ENCODE measurements at places on chromosomes 5 and 9.

DNA sequence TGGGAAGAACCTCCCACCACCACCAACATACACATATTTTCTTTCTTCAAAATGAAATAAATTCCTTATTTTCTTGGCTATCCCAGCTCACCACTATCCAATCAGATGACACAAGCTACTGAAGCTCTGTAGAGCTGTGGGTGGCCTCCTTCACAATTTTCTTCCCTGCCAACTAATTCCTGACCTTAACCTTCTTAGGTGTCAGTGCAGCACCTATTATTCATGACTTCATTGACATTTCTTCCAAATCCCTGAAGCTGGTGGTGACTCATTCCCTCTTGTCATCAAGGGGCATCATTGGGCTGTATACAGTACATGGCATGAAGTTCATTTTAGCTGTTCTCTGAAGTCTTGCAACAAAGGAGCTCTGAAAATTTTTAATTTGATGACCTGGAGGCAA, 42.0 kb upstream of the ADRA1B start:
- DNase-seq: no peak

DNA sequence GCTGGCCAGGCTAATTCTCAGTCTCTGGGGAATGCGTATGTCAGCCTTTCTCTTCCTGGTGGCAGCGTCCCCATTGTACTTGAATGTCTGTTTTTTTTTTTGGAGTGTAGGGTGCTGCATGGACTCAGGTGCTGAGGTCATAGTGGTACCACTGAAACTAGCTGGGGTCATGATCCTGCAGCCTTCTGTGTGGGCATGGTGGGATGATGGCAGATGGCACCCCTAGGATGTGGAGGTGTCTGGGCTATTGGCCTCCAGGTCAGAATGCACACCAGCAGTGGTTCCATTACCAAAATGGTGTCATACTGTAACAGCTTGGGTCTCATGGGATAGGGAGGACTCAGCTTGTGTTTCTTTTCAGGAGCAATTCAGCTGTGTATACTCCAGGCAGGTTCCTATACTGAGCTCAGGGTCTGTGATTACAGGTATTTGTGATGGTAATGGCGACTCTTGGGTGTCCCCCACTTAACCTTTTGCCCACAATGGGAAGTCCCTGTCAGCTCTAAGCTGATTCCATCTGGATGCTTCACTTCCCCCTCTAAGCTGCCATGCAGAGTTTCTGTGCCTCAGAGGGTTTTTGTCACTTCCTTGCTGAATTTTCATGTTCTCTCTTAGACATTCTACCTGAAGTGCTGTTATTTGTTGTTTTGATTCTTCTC, 17.9 kb downstream of the HSD17B4 start:
- DNase-seq: no peak

DNA sequence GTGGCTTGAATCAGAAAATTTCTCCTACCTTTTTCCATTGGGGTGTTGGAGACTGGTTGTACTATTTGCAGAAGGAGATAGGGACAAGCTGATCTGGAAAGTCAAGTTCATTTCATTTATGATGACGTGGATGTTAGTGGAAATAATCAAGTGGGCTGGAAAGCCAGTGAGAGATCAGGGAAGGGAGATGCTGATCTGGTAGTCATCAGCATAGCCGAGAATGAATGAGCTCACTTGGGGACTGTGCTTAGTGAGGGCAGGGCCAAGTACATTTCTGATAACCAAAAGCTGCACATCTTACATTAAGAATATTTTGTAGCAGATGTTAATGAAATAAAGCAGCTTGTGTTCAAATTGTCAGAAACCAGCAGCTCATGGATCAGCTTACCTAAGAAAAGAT, 12.1 kb downstream of the MAN2A1 start:
- no peak for DNase-seq

- no peak for DNase-seq
Observed at GRCh38 chr9:95080961-95081647, 236.4 kb downstream of the FANCC start.

DNA sequence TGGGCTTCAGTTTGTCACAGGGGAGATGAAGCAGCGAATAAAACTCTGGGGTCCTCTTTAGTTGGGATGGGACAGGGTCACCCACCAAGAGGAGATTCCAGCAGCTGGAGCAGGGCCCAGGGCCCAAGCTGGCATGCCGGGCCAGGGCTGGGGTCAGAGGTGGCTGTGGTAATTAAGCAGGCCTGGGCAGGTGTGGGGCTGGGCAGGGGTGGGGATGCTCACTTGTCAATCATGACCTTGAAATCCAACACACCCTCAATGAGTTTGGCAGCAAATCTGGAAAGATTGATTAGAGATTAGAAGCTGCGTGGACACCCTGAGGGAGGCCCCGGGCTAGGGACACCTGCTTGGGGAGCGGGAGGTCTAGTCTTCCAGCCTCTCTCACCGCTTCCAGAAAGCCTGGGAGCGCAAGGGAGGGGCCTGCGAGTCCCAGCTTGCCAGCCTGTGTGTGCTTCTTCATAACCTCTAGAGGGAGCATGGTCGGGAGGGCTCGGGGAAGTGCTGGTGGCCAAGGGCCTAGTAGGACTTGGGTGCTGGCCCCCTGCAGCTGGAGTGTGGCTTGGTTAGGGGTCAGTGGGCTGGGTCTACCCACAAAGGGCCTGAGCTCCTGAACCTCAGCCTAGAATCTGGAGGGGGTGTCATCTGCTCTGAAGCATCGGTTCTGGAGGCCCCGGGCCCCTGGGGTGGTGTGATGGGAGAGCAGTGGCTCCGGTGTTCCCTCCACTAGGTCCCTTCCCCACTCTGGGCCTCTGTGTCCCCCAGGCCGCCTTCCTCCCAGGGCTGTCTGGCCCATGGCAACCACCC, 7.6 kb downstream of the CRAT start:
- DNase-seq: peak; percentile 50

GRCh38 chr9:82152181-82152580, 163.6 kb downstream of the SPATA31D1 start:
- no peak for DNase-seq

DNA sequence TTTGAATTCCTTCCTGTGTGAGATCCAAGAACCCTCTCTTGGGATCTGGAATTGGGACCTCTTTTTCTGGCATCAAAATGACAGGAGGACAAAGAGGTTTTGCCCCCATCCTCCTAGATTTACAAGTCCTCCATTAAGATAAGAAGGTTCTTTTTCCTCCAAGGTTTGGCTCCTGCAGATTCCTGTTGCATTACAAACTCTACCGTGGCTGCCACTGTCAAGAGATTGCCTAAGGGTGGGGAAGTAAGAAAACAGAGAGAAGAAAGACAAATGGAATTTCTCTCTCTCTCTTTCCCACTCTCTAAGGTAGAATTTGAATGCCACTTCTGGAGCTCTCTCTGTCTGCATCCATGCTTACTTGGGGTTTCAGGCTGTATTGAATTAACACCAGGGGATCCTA, 12.0 kb upstream of the SVEP1 start:
- DNase-seq: no peak

- DNase-seq: no peak
Observed at GRCh38 chr5:31563216-31563615, 31.1 kb downstream of the C5orf22 start.

DNA sequence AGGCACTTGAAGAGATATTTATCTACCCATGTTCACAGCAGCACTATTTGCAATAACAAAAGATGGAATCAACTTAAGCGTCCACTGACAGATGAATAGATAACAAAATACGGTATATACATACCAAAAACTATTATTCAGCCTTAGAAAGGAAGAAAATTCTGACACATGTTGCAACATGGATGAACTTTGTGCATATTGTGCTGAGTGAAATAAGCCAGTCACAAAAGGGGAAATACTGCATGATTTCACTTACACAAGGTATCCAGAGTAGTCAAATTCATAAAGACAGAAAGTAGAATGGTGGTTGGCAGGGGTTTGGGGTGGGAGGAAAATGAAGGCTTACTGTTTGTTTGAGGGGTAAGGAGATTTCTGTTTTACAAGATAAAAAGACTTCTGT, 66.0 kb downstream of the FBN2 start:
- no peak for DNase-seq

- DNase-seq: no peak
Observed at GRCh38 chr5:13673511-13673910, 271.0 kb downstream of the DNAH5 start.

DNA sequence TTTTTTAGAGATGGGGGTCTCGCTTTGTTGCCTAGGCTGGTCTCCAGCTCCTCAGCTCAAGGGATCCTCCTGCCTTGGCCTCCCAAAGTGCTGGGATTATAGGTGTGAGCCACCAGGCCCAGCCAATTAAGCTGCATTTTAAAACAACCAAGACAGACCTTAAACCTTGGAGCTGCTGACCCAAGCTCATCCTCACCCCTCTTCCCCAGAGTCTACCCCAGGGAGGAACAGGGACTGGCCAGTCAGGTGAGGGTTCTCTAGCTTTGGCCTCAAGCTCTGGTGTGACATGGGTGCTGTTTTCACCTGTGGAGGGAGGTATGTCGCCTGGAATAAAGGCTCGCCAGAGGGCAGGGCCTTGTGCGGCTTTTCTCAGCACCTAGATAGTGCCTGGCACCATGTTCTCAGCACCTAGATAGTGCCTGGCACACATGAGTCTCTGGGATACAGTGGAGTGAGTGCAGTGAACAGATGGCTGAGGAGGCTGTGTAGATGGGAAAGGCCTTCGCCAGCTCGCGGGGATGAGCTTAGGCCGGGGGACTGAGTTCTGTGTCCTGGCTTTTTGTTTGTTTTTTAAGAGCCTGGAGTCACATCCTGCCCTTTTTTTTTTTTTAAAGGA, 7.4 kb downstream of the CDK9 start:
- DNase-seq: no peak

DNA sequence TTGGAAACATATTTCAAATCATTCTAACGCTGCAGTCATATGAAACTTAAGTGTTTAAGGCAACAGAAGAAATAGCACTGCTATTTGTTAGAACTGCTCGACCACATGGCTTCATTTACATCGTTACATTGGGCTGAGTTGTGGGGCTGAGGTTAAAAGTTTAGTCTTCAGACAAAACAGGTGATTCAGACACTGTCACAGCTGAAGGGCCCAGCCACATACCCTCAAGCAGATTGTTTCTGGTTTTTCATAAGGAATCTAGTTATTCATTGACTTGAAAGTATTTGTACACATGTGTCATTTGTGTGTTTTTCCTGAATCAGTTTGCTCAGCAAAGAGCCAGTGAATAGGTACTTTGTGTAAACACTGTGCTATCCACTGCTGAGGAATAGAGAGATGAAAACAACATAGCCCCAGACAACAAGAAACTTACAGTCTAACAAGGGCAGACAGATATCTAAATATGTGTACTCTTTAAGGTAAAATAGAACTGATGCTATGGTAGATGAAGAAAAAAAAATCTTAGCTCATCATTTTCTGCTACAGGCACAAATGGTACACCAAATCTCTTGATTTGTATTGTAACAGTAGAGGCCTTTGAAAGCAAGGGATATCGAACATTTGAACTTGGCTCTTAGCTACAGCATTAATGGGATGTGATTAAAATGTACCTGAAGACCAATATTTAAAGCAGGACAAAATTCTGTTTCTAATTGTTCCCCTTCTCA, 357.6 kb upstream of the RPS23 start:
- DNase-seq: peak; percentile 72

DNA sequence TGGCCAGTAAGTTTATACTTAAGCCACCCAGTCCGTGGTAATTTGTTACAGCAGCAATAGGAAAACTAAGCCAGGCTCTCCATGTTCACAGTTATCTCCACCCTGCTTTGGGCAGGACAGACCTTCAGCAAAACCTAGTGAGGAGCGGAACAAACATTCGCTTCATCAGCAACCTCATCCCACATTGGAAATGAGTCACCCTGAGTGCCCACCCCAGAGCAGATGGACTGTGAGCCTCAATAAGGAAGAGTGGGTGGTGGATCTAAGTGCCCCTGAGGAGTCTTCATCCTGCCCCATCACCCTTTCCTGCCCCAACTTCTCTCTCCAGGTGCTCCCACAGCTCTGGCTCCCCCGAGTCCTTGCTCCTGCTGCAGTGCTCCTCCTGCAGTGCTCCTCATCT, 78.8 kb downstream of the FSTL4 start:
- no peak for DNase-seq

DNA sequence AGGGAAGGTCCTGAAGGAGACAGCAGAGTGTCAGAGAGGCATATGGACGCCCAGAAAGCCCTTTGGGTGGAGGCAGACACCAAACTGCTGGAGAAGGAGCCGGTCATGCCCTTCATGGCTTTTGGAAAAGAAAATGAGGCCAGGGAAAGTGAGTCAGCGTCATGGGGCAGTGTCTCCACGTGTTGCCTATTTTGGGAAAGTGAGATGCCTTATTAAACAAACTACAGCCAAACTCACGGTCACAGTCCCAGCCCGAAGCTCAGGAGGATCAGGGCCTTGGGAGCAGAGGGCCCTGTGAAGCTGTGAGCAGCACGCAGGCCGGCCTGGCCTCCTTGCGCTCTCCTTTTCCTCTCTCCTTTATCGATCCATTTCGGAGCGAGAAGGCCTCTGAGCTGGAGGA, 25.0 kb downstream of the RGS3 start:
- DNase-seq: no peak

- DNase-seq: no peak
Observed at GRCh38 chr9:107360098-107360497, 77.0 kb downstream of the RAD23B start.

GRCh38 chr5:114101153-114101552, 260.7 kb upstream of the KCNN2 start:
- peak; percentile 63 for DNase-seq

- peak; percentile 32 for DNase-seq
Observed at GRCh38 chr9:98374385-98375051, 119.1 kb upstream of the TBC1D2 start.

- DNase-seq: no peak
Observed at GRCh38 chr5:146005264-146005663, 68.9 kb downstream of the SH3RF2 start.

DNA sequence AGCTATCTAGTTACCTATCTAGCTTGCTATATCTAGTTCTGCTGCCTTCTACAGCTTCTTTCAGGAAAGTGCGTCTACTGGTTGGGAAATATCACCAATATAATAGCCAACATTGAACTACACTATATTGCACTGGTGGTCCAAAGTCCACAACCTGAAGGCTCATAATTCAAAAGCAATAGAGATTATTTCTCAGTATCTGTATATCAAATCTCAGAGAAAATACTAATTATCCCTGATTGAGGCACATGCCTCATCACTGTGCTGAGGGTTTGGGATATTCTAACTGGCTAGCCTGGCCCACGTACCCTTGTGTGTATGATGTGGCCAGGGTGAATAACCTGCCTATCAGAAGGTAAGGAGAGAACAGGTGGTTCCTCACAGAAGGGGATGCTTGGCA, 53.8 kb downstream of the SH3RF2 start:
- DNase-seq: no peak

DNA sequence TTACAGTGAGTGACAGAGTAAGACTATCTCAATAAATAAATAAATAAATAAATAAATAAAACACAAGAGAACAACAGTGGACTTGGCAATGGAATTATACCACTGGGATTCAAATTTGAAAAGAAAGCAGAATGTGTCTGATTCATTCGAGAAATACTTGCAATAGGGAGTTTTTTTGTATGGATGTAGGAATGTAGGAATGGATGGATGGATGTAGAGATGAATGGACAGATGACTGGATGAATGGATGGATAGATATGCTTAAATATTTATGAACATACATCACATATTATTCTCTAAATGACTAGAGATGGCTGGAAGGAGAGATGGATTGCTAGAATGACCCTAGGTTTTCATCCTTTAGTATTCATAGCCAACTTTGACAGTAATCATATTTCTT, 22.0 kb upstream of the CEMIP2 start:
- DNase-seq: no peak

GRCh38 chr9:94479757-94480156, 75.1 kb upstream of the PCAT7 start:
- no peak for DNase-seq

GRCh38 chr9:89812556-89813181, 207.9 kb downstream of the GADD45G start:
- DNase-seq: no peak
